ENCODE measurements at places on chromosomes 5 and 9.
A peak's percentile ranks its signal among the peaks of the same experiment; 100 is the strongest.

DNA sequence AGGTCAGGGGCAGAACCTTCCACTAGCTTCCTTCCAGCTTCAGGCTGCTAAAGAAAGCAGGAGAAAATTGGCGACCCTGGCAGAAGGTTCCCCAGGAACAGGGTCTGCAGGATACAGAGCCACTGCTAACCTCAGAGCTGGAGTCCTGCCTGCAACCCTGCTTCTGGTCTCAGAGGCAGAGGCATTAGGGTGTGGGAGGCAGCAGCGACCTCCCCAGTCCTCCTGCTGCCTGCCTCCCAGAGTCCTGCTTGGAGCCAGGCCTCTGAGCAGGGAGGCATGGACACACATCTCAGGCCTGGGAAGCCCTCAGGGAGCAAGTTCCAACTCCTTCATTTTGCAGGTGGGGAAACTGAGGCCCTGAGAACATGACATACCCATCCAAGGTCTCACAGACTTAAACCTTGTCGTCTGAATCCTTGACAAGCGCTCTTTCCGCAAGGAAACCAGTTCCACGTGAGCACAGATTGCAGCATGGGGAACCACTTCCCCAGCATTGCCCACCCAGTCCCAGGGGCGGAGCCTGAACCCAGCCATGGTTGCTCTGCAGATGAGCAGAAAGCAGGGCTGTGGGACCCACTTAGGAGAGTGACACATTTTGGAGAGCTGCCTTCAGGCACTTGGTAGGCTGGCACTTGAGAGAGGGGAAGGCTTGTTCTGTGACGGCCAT, 28.2 kb upstream of the HAND1 start:
- no peak for DNase-seq

DNA sequence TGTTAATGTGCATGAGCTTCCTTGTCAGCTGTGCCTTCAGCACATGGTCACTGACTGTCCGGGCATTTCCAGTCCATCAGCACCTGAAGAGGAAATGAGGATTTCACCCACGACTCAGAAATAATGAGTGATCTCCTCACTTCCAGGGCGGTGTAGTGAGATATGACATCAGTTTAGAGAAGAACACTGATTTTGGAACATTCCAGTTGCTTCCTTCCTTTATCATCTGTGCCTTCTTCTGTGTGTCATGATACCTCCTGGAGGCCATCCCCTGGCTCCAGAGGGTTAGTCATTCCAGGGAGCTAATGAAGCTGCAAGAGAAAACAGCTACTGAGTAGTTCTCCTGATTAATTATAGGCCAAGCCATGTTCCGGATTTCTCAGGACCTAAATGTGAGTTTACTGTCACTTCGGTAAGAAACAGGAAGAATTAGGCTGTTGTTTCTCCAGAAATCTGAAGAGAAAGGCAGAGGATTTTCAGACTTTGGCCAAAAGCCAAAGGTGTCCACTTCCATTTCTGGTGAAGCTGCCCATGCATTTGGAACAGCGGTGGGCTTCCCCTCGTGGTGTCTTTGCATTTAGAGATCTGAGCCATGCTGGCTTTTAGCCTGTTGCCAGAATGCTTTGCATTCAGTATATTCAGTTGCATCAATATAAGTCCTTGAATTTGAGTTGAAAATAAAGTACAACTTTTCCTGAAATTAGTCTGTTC, 161.3 kb upstream of the OTULINL start:
- DNase-seq = peak; percentile 37

- DNase-seq = no peak
Measured at GRCh38 chr9:19473605-19474004, 64.8 kb downstream of the ACER2 start.

GRCh38 chr5:72204946-72205345, 97.7 kb downstream of the MAP1B start:
- peak; percentile 14 for DNase-seq

DNA sequence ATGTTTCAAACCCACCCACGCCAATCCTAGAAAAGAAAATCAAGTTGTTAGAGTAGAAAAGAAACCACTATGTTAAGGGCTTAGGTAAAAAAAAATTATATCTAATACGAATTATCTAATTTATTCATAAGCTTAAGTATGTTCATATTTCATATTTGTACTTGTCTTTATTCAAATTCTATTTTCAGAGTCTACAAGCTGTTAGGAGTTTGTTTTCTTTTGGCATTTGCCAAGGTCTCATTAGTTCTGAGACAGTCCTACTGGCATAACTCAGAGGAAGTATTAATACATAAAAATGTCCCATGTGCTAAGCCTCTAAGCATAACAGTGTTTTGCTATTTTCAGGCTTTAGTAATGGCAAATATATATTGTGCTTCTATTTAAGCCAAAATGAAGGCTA, 57.6 kb downstream of the STARD4 start:
- DNase-seq = no peak

DNA sequence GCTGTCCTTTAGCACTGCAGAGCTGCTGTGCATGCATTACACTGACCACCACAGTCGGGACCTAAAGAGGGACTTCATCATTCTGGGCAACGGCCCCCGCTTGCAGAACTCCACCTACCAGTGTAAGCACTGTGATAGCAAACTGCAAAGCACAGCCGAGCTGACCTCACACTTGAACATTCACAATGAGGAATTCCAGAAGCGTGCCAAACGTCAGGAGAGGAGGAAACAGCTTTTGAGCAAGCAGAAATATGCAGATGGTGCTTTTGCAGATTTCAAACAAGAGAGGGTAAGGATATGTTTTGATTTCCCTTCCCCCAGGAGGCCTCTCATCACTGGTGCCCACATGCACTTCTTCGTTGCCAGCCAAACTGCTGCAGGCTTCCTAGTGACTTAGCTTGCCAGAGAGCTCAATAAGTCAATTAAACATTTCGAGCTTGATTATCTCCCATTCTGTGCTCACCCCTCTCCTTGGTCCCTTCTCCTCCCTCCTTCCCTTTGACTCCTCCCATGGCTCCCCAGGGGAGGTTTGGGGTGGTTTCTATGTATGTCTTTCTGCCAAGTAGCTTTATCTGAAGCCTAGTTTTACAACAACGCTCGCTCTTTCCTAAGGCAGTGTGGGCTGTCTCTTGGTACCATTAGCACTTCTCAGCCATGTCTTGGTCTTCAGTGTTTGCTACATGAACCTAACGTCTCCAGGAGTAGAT, 66.7 kb downstream of the ZNF462 start:
- peak; percentile 39 for DNase-seq

GRCh38 chr5:157290981-157291711, 25.2 kb downstream of the CYFIP2 start:
- peak; percentile 63 for DNase-seq

GRCh38 chr5:179120951-179121666, 60.9 kb downstream of the ZNF354C start:
- DNase-seq = no peak
